ENCODE measurements at places on chromosomes 7 and 10. TPM values are rescaled to one million over a fixed set of nuclear protein-coding genes. Genes with fewer than 3 reads are reported as not detected.

MYH16 gene
- total RNA-seq, result not detected

FOXP2 gene
- not detected for total RNA-seq

CALML5 gene
- not detected for total RNA-seq

HOXA6 gene
- not detected for total RNA-seq

PRLHR gene
- not detected for total RNA-seq

ITIH2 gene
- not detected for total RNA-seq

FAM131B gene
- 0.29 TPM for total RNA-seq

- DNase-seq, result no peak
Observed at GRCh38 chr10:125451319-125451718, 231.6 kb downstream of the TEX36 start.

DNA sequence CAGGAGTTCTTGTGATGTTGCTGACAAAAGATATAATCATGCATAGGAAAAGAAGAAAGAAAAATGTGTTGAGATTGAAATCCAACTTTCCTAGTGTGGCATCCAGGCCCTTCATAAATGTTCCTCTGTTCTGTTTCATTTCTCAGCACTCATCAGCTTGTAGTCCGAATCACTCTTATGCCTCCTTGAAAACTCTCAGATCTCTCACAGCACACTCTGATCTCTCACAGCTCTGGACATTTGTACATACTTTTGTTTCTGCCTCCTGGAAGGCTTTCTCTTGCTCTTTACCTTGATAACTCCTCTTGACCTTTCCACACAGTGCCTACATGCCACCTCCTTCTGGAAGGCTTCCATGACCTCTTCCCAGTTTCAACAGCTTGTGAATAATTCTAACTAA lies 409.0 kb upstream of the LRRN3 start:
- no peak for DNase-seq

DNA sequence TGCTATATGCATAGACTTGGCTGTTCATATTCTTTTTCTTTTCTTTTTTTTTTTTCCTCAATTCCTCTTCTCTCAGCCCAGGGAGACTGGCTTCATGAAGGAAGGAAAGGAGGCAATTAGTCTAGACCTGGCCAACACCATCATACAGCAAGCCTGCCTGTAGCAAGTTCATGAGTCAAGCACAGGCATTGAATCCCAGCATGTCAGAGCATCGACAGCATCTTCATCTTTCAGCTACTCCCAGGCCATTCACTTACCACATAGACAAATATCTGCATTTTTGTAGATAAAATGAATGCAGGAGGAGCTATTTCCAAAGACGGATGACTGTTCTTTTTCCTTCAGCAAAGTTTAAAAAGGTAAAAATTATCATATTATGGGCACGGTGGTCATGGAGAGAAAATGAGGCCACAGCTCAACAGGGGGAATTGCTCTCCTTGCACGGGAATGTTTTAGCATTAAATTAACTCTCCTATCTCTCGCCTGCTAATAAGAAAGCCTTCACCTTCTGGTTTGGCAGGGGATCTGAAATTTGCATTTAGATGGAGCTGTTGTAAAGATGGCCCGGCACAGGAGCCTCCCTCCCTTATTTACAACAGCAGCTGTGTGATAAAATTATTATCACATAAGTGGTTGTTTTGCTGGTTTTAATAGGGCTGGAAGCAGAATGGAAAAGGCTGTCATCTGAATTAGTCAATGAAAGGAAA lies 626.5 kb upstream of the AUTS2 start:
- DNase-seq, result no peak

DNA sequence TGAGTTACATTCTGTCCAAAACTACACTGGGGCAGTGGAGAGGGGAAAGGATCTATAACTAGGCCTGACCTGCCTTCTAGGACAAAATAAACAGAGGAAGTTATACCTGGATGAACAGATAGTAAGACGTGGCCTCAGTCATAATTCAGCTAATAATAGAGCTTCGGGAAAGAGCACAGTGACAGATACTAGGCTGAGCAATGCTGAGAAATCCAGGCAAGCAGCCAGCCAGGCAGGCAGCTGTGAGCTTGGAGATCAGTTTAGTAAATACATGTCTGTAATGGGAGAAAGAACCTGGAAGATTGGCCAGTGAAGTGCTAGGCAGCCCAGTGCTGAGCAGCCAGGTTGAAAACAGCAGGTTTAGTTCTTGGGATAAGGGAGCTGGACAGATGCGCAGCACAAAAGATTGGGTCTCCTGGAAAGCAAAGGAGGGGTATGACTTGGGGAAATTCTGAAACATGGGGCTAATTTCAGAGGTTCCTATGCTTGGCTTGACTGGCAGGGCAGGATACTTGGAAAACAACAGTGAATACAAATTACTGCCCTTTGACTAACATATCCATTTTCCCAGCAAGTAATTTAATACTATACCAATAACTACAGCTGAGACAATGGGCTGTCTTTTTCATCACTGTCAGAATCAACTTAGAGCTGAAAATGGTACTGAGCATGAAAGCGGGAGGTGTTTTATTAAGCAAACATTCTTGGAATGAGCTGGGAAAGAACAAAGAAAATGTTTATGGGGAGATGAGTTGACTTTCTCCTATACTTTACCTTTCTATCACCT lies 140.8 kb downstream of the DGKB start:
- DNase-seq, result no peak

- DNase-seq, result no peak
Observed at GRCh38 chr10:15140698-15141097, 27.8 kb downstream of the NMT2 start.

DNA sequence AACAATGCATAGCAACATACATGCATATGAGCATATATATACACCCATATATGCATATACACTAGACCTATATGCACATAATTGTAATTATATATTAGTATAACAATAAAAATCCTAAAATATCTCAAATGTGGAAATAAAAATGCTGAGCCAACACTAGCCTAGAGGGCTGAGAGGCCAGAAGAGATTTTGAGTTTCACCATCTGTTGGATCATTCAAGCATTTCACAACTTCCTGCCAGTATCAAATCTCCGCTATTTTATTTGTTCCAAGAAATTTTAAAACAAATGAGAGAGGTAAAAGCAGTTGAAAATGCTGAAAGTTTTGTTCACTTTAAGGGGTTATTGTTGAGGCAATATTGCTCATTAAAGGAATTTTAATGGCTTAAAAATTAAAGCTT lies 187.0 kb downstream of the PCDH15 start:
- DNase-seq, result no peak

GRCh38 chr10:110216942-110217661 lies 9.7 kb downstream of the MXI1 start:
- DNase-seq, result no peak

- DNase-seq, result no peak
Observed at GRCh38 chr7:98826387-98826786, 43.4 kb downstream of the TMEM130 start.

DNA sequence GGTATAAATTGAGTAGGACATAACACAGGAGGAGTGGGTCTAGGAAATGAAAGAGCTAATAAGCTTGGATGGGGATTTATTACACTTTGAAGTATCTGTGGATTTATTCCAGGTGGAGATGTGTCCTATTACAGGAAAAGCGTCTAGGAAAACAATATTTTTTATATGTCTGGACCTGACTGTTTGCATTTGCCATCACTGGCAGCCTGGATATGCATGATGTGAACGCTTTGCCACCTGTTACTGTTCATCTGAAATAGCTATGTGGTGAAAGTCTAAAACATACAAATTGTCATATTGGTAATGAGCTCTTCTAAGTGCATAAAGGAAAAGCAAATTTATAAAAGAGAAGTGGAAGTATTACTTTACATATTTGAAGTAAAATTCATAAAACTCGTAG lies 31.6 kb upstream of the AGMO start:
- no peak for DNase-seq

GRCh38 chr10:33347211-33347610 lies 12.7 kb upstream of the NRP1 start:
- no peak for DNase-seq

DNA sequence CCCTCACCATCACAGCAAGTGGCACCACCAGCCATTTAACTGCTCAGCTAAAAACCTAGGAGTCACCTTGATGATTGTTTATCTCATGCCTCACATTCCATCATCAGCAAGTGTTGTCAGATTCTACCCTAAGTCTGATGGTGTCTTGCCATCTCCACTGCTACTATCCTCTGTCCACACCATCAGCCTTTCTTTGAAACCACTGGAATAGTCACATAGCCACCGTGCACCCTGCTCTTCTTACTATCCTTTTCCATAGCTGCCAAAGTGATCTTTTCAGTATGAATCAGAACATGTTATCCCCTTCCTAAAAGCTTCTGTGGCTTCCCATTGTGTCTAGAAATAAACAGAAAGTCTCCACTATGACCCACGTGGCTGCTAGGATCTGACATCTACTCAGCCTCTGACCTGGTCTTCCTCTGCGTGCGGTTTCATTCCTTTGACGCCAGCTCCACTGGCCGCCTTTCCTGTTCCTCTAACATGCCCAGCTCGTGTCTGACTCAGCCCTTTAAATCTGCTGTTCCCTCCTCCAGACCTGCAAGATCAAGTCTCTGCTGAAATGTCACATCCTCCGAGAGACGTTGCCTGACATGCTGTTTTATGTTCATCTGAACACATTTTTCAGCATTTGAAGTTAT lies 16.5 kb upstream of the CHN2 start:
- DNase-seq, result peak; percentile 6

DNA sequence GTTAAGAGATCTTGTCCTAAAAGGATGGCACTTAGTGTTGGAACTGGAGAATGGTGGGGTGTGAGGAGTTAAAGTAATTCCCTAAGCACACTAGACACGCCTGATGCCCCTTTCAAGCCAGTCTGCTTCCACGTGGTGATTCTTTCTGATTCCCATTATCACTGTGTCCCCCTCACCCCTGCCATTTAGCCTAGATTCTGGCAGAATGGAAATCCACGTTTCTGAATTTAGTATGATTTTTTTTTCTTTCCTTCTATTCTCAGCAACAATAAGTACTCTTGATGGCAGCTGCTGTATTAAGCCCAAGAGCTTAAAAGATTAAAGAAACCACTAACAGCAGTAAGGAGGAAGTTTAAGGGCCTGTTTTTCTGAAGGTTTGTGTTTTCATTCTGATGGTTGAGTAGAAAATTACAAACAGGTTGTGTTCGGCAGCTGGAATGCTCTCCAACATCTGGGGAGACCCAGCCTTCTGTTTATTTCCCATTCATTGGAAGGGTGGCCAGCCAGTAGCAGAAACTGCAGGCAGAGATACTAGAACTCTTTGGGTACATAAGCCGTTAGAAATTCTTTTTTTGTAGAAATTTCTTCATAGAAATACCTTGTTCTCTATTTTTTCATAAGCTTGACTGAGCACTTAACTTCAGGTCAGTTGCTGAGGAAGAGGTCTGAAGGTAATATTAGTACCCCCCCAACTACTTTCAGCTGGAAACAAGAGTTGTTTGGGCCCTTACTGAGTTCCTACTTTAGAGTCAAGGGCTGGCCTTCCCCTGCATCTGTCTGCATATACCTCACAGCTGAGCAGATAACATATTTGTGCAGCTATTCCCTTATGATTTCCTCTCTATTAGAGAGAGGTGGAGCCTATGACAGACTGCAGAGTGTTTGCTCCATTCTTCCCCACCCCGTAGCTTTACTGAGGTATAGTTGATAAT lies 355.1 kb downstream of the AUTS2 start:
- no peak for DNase-seq

DNA sequence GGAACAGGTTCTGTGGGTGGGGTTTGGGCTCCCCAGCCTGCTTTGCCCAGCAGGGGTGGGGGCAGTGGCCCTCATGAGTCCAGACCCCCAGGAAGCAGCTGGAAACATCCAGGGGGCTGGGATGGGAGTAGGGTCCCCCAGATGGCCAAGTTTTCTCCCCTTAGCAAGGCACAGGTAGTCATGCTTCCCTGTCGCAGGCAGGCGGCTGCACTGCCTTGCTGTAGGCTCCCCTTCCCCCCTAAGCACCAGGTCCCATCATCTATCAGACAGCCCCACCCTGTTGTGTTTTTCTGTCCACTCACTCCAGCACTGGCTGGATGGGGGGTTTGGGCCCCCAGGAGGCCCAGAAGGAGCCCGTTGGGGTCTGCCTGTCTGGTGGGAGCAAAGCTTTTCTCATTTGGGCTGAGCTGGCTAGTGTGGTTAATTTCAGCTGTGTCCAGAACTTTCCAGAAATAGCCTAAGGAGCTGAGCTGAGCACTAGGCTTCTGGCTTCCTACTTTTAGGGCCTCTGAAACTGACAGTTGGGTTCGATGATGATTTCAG lies 7.9 kb downstream of the BRI3 start:
- no peak for DNase-seq

GRCh38 chr10:32148864-32149251 lies 92.6 kb upstream of the KIF5B start:
- DNase-seq, result no peak

DNA sequence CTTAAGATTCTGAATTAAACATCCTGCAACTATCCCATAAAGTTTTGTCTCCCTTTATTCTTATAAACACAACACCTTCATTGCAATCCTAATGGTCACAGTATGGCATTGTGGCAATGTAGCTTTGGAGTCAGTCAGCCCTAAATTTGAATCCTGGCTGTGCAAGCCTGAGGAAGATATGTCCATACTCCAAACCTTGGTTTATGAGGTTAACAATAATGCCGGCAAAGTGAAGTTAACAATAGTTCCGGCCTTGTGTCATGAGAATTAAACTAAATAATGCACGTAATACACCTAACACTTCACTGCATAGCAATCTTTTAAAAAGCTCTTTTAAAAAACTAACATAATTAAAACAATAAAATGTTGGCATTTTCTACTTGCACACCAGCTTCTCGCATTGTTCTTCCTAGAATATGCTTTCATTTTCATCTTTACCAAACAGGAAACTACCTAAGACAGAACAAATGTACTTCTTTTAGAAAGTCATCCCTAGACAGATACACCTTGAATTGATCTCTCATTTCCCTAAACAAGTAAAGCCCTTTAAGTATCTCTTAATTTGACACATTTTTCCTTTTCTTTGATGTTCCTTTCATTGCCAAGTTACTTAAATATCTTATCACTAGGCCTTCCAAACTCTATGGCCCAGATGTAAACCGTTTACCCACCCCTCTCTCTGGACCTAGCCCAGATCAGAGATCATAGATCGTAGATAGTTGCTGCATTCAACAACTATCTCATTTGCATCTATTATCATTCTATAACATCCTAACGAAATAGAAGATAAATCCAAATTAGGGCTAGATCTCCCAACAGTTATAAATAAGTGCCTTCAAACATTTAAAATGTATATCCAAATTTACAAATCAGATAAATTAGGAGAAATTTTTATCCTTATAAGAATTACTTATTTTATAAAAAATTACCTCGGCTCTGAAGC lies 66.7 kb downstream of the CREB3L2 start:
- no peak for DNase-seq

DNA sequence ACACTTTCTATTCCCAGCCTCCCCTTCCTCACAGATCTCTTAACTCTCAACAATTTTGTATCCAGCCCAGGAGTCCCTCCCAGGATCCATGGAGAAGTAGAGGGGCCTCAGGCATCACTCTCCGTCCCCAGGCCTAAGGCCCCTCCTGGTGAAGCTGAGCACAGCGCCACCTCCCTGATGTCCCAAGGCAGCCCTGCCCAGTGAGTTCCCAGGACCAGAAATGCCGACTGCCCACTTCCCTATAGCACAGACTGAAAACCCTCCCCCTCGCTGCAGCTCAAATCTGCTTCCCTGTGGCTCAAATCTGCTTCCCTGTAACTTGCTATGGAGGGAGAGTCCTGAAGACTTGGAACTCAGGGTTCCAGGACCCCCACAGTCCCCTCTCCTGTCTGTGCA lies 35.6 kb downstream of the YKT6 start:
- DNase-seq, result no peak
